NCI-H345 (cell line): ENCODE measurements at places on chromosomes 7 and 10.
A peak's percentile ranks its signal among the peaks of the same experiment; 100 is the strongest.

- DNase-seq: no peak
Observed at GRCh38 chr10:130191380-130191779, 55.2 kb downstream of the GLRX3 start.

DNA sequence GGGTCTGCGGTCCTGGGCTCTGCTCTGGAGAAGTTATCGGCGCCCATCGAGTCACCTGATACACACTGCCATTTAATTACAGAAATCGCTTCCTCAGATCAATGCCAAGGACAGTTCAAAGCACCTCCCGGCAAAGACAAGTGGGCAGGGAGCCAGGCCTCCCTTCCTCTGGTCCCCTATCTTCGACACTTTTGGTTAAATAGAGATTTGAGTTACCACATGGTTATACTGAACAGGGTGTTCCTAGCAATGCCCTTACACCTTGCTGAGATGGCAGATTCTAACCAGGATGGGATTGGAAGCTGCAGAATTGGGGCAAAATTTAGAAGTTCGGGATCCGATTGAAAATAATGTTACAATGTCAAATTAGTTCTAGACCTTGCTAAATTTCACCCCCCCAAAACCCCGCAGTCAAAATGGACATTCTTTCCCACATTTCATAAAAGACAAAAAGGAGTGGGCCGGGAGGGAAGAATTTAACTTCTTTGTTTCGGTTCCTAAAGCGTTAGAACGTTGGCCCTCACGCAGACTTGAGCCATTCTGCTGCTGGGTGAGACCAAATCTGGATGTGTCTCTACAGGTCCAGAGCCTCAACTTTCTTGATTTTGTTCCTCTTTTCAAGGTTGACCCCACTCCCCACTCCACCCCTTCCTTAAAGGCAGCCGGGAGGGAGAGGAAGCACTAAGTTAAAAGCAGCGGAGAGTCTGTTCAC, 2.2 kb upstream of the DLX5 start:
- DNase-seq: no peak

GRCh38 chr10:79246606-79247275, 100.5 kb upstream of the PPIF start:
- no peak for DNase-seq

DNA sequence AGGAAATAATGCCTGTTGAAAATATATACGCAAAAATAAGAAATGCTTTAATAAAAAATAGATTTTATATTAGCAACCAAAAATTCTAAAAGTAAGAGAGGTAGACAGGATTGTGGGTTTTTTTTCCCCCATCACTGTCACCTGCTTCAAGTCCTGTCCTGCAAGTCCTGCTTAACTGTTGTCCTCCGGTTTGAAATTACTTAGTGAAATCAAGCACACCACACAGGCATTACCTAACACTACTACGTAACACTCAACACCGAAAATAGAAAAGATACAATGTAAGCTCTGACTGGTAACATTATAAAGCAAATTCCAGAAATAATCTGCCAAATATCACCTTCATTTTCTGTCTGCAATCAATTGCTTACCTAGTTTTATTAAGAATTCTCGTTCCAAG, 90.9 kb downstream of the UPF2 start:
- no peak for DNase-seq

GRCh38 chr10:119297207-119297968, 90.0 kb downstream of the GRK5 start:
- DNase-seq: no peak

- peak; percentile 14 for DNase-seq
Observed at GRCh38 chr10:48285710-48286109, 11.2 kb upstream of the FRMPD2 start.

GRCh38 chr10:75065076-75065475, 46.4 kb upstream of the SAMD8 start:
- no peak for DNase-seq

- no peak for DNase-seq
Observed at GRCh38 chr7:150955519-150956394, 22.4 kb downstream of the KCNH2 start.

GRCh38 chr7:93897680-93898079, 7.1 kb upstream of the TFPI2 start:
- DNase-seq: no peak

DNA sequence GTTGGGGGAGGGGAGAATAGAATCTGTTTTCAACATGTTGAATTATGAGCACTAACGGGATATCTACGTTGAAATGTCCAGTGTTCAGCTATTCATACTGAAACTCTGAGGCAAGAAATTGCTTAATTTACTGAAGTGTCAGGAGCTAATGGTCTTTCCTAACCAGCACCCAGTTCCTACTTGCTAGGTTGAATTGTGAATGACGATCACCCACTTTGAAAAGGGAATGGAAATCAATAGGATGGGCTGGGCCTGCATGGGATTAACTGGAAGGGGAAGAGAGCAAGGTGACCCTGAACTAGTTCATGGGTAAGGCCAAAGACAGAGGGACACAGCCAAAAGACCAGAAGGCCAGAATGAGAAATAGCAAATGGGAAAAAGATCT, 51.3 kb downstream of the HIPK2 start:
- no peak for DNase-seq

DNA sequence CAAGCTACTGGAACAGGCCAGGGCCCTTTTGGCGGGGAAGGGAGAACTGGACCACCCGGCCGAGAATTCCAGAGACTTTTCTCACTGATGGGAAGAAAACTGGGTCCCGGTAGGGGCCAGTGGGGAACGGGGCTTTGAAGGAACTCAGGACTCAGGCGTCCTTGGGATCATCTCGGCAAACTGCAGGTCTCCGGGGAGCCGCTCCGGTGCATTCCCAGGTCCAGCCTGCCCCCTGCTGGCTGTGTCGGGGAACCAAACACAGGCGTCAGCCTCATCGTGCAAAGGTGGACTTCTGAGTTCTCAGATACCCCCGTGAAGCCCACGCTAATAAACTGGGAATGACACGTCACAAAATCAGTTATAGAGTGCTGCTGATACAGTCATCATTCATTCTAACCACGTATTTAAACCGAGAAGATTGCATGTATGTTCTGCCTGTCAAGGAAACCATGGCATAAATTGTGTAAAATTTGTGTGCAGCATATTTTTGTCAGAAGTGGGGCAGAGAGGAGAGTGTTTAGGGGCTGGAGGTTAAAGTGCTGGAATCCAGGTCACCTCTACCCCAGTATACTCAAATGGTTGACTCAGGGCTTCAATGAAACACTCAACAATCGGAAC, 76.1 kb upstream of the CPXM2 start:
- peak; percentile 45 for DNase-seq

GRCh38 chr7:104963991-104964385, 50.0 kb upstream of the KMT2E start:
- DNase-seq: peak; percentile 15

GRCh38 chr7:121330053-121330833, 1.4 kb downstream of the WNT16 start:
- DNase-seq: peak; percentile 24

DNA sequence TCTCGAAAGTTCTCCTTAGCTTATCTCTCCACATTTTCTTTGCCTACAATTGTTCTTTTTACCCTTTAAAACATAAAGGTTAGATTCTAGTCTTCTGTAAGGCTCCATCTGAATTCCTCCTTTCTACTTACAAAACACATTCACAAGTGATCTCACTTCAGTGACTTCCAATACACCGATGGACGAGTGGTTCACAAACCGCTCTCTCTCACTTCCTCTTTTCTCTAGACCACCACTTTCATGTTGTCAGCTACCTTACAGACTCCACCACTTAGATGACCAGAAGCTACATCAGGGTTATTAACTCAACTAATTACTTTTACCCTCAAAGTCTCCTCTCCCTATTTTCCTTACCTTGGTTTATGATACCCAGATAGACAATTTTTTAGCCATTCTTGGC, 11.8 kb downstream of the MET start:
- no peak for DNase-seq

DNA sequence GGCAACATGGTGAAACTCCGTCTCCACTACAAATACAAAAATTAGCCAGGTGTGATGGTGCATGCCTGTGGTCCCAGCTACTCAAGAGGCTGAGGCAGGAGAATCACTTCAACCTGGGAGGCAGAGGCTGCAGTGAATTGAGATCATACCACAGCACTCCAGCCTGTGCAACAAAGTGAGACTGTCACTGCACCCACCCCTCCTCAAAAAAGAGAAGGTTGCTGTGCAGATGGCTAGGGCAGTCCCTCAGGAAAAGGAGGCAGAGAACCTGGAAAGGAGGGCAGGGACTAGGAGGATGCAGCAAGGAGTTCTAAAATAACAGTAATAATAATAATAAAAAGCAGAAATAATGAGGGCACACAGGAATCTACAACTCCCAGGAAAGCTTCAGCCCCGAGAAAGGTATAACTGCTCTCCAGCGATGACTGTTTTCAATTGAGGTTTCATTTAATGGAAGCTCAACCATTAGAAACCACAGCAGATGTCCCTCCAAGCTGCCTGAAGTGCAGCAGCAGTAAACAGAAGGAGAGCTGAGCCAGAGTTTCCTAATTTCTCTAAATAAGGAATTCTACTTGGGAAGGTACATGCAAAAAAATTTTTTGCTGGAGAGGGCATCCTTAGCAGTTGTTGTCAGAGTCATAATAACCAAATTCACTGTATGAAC, 326.5 kb downstream of the GATA3 start:
- no peak for DNase-seq

GRCh38 chr7:142476077-142476476, 218.2 kb upstream of the PRSS58 start:
- DNase-seq: no peak

- no peak for DNase-seq
Observed at GRCh38 chr10:83682414-83682813, 456.9 kb upstream of the GHITM start.

DNA sequence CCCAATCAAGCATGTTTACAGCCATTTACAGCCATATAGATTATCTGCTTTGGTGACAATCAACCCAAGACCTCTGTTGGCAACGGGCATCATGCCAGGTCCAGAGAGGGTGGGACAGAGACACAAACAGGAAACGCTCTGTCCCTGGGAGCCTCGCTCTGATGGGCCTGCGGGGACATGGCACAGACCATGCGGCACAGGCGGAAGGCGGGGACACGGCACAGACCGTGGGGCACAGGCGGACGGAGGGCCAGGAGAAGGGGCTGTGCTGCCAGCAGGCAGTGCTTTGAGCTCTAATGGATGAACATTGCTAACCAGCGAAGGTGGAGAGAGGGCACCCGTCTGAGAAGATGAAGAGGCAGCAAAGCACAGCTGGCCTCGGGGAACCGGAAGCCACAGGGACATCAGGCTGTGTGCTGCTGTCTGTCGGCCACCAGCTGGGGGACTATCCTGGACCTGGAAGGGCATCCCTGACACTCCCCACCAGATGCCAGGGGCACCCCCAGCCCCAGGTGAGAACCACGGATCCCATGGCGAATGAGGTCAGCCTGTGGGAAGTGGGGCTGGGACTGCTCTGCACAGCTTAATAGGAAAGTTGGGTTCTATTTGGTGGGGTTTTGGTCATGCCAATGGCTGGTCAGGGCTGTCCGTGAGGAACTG, 61.0 kb downstream of the DIP2C start:
- DNase-seq: no peak
